ENCODE measurements at places on chromosomes 1 and 21.

GRCh38 chr1:231733672-231734071, 107.1 kb downstream of the DISC1 start:
- no peak for DNase-seq

DNA sequence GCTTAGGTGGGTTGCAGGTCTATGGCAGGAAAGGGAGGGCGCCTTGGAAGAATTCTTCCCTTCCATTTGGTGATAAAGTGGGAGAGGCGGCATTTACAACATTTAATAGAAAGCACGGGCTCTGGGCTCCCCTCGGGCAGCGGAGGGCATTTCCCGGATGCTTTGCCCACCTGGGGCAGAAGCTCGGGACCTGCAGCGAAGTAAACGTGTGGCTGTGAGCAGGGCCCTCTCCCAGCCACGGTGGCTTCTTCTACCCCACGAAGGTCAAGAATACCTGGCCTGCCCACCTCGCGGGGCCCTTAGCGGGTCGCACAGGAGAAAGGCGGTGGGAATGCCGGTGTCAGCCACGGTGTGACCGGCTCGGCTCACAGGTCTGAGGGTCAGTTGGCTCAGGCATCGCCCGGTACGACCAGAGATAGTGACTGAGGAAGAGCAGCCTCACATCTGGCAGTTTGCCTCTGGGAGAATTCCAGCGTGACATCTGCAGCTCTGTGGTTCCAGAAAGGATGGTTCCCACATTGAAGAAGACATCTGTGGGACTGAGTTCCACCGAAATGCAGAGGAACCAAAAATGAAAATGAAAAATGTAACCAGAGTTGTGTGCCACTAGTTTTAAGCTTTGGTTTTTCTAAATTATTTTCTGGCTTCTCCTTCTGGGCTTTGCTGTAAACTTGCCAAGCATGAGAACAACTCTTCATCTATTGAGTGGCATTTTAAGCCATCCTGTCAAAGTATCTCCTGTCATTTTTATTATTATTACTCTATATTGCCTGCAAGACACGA, 720 bp upstream of the F3 start:
- no peak for DNase-seq

DNA sequence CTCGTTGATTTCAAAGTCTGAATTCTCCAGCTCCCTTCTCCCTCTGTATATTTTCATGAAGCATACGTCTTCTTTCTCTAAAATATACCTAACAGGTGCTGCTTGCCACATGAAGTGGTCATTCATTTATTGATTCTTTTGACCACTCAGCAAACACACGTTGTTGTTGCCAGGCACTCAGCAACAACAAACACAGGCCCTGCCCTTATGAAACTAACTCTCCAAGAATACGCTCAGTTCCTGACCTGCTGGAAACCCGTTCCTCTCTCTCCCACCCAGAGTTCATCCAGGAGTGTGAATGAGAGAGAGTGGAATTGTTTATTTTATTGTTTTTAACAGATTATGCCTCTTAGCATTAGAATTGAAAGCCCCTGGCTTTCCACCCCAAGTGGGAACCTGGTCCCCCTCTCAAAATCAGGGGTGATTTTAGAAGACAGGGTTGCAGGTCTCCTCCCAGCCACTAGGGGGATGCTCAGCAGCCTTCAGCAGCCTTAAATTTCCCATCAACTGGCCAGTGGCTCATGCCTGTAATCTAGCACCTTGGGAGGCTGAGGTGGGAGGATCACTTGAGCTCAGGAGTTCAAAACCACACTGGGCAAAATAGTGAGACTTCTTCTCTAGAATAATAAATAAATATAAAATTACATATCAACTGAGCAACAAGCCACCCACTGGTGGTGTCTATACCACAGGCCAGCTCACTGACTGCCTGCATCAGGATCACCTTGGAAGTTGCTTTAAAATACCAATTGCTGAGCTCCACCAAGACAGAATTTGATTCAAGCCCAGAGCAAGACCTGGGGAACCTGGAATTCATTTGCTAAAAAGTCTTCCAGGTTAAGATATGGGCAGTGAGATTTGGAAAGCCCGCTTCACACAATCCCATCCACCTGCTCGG, 181.0 kb upstream of the KLHDC7A start:
- DNase-seq, result no peak

DNA sequence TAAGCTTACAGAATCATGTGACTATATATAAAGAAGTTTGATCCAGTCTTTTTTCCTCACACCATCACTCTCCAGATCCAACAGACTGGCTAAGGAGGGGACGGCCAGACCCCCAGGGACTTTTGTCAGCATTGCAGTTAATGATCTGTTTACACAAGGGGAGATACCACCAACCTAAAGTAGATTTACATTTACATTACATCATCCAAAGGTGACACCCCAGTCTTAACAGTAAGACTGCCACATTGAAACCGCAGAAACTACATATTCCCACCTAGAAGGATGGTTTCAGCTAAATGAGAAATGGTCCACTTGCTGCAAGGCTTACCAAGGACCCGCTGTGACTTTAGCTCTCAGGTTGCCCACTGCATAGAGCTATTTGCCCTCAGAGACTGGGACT, 3.4 kb downstream of the RCAN1 start:
- DNase-seq, result no peak

GRCh38 chr1:151165281-151165737, 393 bp downstream of the LYSMD1 start:
- DNase-seq, result no peak

DNA sequence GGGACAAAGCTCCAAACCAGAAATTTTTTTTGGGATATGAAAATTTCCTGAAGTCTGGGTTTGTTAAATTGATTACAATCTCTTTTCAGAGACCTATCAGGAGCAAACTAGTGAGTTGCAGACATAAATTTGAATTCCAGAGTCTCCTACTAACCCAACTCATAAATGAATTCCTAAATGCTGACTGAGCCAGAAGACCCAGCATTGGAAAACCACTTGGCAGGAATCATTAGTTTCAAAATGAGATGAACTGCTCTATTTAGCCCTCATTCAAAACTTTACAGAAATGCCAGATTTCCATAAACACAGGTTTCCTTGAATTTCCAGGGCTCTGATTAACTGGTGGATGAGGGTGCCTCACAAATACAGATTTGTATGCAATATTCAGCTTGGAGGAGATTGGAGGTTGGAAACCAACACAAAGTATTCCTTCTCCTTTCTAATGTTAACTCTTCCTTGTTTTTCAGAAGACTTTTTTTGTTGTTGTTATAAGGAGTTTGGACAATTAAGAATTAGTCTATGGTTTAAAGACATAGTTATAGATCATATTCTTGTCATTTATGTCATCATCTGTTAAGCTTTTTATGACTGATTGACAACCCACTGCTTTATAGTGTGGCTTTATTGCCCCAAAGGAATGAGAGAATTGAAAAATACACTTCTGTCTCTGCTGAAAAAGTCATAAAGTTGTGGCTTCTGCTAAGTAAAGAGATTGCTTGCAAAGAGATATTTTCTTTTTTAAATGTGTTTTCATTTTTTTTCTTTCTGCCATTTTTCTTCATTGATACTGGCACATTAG, 222.8 kb downstream of the HLX start:
- DNase-seq, result peak; percentile 30

GRCh38 chr1:54111624-54112023, 41.2 kb downstream of the CDCP2 start:
- DNase-seq, result no peak

DNA sequence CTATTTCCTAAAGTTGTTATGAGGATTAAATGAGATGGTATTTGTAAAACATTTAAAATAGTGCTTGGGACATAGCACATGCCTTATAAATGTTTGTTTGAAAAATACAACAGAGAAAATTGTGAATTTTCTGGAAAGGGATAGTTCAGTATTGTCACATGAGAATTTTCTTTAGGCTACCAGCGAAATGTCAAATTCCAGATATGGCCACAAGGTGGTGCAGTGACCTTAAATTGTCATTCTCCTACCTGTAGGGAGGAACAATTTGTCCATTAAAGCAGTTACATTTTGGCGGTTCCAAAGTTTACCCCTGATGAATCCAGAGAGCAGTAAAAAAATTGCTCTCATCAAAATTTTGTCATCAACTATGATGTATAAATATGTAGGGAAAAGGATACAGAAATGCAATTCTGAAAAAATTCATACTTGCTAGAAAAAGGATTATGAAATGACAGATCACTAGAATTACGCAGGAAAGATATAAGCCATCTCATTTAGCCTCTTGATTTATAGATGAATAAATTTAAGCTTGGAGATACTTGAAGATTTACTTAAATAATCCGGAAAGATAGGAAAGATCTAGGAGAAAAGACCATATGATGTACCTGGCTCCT, 50.2 kb upstream of the TSHB start:
- peak; percentile 26 for DNase-seq

GRCh38 chr1:12697397-12697796, 18.5 kb upstream of the AADACL3 start:
- DNase-seq, result no peak

GRCh38 chr1:100909018-100909417, 13.1 kb downstream of the SLC30A7 start:
- no peak for DNase-seq

DNA sequence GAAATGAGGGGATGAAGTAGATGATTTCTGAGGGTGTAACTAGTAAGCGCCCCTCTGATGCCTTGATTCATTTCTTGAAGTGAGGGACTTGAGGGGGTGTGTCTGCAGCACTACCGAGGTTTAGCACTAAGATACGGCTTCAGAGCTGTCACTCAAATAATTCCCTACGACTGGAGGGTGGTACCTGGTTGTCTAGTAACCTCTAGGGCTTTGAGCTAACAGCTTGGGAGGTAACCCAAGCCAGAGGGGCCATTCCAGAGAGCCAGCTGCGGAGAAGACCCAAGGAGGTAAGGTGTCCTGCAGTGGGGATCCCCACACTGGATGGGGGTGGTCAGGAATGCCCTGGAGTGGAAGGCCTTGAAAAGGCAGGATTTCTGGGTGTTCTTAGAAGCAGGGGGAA, at the start of gene TTC24:
TTC24 (plus strand) TSS at position 252 of the 400 bp plus-strand sequence. CDS start 1,642 bp downstream, outside the sequence.
- DNase-seq, result no peak

GRCh38 chr21:42684109-42684916, 30.9 kb downstream of the PDE9A start:
- no peak for DNase-seq

GRCh38 chr1:22808676-22809483, 98.2 kb downstream of the EPHB2 start:
- DNase-seq, result peak; percentile 25

DNA sequence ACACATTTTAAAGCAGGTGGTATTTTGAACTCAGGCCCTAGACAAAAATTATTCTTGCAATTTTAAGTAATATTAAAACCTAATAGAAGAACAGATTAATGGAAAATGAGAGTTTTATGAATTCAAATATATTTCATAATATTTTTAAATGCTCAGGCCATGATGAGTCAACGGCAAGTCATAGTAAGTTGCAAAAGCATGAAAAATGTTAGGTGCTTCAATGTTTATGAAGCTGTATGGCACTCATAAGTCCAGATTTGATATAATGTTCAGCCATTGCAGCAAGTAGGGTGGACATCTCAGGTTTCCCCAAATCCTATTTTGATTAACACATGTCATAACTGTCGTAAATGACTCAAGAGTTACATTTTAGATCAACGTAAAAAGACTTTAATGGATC, 112.6 kb downstream of the GRIK1 start:
- peak; percentile 6 for DNase-seq

DNA sequence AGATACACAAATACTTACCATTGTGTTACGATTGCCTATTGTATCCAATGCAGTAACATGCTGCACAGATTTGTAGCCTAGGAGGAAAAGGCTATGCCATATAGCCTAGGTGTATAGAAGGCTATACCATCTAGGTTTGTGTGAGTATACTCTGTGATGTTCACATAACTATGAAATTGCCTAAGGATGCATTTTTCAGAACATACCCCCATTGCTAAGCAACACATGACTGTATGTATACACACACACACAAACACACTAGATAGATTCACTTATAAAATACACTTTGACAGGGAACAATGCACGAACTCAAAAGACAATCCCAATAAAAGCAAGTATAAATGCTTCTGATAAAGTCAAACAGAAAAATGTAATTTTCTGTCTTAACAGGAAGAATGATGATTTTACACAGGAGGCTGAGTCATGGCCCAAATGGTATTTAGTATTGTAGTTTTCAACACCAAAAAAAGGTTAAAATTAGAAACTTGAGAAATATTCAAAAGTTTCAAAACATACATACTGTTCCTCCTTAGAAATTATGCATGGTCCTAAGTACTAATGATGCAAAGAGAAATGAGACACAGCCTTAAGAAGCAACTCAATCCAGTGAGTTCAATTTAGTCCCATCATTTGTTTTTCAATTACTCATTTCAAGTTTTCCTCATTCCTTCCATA, 12.2 kb downstream of the FH start:
- no peak for DNase-seq

DNA sequence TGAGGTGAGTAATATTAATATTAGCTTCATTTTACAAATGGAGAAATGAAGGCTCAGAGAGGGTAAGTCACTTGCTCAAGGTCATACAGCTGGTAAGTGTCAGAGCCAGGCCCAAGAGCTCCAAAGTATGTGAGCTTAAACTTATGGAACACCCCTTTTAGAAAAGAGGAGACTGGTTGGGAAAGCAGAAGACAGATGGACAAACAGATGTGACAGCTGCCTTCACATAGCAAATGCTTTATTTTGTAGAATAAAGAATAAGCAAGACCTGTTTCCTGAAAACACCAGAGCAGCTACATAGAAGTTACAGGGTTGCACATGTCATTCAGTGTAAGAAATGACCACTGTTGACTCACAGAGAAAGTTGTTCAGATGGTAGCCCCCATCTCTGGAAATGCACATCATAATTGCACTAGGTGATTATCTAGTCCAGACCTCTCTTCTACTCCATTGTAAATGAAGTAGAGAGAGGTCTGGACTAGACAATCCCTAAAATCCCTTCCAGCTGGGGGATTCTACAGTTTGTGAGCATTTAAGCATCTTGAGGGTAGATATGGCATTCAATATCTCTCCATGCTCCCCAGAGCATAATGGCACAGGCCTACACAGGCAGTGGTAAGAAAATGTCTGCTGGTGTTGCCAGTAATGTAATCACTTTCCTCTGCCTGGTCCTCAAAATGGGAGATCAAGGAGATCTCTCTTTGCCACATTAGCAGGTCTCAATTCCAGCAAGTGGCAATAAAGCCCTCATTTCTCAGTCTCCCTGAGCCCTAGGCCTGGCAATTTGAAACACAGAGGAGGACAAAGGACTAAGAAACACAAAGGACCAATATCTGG, 188.2 kb upstream of the FGGY start:
- DNase-seq, result no peak

DNA sequence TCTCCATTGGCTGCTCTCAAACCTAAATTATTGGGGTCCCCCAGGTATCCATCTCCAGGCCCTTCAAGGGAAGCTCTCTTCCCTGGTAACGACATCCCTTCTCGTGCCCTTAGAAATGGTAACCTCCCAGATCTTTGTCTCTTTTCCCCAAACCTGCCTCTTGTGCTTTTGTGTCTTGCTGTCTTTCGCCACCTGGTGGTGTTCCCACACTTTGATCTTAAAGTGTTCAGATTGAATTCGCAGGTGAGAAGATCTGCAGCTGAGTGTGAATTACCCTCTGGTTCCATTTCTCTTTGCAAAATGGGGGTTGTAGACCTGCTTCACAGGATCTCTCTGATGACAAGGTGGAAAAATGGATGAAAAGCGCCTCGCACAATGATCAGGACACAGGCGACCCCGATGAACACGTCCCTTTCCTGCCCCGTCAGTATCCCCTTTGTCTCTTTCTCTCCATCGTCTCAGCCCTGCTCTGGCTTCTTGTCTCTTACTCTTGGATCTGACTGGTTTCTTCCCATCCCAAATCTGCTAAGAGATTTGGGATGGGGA, 53.1 kb downstream of the DOP1B start:
- peak; percentile 58 for DNase-seq
